OCI-M1 (cell line): ENCODE measurements at places on chromosomes 13 and 19.
A peak's percentile ranks its signal among the peaks of the same experiment; 100 is the strongest.

DNA sequence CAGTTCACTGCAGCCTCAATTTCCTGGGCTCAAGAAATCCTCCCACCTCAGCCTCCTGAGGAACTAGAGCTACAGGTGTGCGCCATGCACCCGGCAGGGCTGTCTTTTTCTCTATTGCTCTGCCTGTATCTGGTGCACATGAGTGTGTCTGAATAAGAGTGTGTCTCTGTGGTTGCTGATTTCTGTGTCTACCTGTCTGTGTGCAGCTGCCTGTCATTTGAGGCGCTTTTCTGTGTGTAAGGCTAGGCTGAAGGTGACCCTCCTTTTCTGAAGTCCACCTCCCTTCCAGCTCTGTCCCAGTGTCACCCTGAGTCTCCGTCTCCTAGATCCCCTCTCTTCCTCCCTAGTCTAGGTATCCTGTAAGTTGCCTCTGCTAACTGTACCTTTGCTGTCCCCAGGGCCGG is 1.5 kb upstream of the PRR12 start:
- no peak for DNase-seq

DNA sequence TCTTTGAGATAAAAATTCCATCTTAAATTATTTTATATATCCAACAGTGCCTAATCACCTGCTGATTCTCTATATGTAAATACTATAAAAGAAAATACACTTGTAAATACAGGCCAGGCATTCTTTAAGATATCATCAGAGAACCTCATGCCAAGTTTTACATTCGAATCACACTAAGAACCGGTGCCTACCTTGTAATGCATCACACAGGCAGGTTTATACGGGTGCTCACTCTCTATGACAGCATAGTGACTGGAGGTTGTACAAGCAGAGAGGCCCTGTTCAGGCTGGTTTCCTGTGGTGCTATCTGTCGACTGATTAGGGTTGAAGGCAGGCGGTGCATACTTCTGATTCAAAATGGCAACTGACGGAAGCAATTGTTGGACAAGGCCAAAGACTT is 141.3 kb upstream of the FBXL3 start:
- no peak for DNase-seq

GRCh38 chr13:48783181-48783630 is 129.5 kb downstream of the CYSLTR2 start:
- peak; percentile 46 for DNase-seq

DNA sequence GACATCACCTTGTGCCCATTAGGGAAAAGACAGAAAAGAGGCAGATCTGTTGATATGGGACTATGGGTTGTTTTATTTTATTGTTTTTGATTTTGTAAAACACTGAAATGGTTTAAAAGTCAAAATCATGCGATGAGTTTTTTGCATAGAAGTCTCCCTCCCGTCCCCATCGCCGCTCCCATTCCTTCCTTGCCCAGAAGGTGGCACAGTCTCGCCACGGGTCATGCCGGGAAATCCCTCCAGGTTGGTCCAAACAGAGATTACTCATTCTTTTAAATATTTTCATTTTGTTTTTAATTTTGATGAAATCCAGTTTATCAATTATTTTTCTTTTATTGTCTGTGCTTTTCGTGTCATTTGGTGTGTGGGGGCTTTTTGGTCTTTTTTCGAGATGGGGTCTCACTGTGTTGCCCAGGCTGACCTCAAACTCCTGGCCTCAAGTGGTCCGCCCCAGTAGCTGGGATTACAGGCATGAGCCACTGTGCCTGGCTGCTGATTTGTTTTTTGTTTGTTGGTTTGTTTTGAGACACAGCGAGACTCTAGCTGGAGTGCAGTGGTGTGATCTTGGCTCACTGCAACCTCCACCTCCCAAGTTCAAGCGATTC is 9.2 kb downstream of the PGPEP1 start:
- peak; percentile 77 for DNase-seq

DNA sequence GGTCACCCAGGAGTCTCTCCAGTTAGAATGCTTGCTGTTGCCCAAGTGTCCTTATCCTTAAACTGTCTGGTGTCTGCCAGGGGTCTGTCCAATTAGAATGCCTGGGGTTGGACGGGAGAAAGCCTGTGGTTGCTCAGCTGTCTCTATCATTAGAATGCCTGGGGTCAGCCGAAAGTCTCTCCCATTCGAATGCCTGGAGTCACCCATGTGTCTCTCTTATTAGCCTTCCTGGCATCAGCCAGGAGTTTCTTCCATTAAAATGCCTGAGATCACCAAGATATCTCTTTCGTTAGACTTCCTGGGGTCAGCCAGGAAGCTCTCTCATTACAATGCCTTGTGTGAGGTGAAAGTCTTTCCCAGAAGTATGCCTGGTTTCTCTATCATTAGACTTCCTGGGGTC is 1521.0 kb downstream of the UQCRFS1 start:
- DNase-seq, result no peak
